ENCODE measurements at places on chromosomes 16 and 17. TPM values are rescaled to one million over a fixed set of nuclear protein-coding genes. Genes with fewer than 3 reads are reported as not detected.
A peak's percentile ranks its signal among the peaks of the same experiment; 100 is the strongest.

The CX3CL1 gene
- not detected for total RNA-seq

The TBC1D3E gene
- total RNA-seq = not detected

The C16orf86 gene
- 2.1 TPM for total RNA-seq

The SP6 gene
- not detected for total RNA-seq

GRCh38 chr17:63035271-63035670 is 69.2 kb downstream of the TANC2 start:
- no peaks in the 10 kb centered on the region for H3K27me3 ChIP-seq
- no peak overlapping the region for H3K4me3 ChIP-seq
- peaks cover 59% of the 10 kb centered on the region for H3K4me1 ChIP-seq
- peak; percentile 71 for DNase-seq
- H3K27ac ChIP-seq = peak overlapping the region; percentile 11

- DNase-seq = no peak
- no peaks in the 10 kb centered on the region for H3K27me3 ChIP-seq
- H3K4me3 ChIP-seq = no peak overlapping the region
- H3K4me1 ChIP-seq = peaks cover 44% of the 10 kb centered on the region
Measured at GRCh38 chr17:2394775-2395201, 6.1 kb downstream of the MNT start.

DNA sequence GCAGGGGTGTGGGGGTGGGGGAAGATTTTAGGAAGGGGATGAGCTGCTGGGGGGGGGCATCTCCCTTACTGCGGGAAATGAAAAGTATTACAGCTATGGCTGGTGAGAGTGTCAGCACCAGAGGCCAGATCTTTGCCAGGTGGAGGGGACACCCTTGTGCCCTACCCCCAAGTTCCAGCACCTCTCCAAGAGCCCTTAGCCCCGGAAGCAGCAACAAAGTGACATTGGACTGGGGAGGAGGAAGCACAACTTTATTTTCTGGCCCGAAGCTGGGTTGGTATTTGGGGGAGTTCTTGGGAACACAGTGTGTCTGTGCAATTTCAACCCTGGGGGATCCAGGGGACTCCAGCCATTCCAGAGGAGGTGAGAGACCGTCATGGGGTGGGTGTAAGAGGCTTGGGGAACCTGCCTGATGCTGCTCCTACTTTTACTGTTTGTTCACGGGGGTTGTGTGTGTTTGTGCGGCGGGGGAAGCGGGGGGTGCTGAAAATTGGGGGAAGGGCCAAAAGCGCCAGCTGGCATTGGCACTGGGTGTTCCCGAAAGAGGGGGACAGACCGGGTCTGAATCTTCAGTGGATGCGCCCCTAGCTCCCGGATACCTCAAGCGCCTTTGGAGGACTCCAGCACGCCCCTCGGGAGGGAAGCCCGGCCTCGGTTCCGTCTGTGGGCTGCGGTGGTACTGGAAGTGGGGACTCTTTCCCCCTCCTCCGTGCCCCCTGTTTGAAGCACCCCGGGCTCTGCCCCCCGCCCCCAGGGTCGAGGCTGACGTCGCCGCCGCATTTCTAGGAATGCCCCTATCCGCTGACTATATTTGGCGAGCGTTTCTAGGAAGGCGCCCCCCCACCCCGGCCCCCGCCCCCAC is 230.3 kb downstream of the MRTFB start:
- no peaks in the 10 kb centered on the region for H3K27me3 ChIP-seq
- H3K27ac ChIP-seq = peak overlapping the region; percentile 84
- no peaks in the 10 kb centered on the region for H3K36me3 ChIP-seq

DNA sequence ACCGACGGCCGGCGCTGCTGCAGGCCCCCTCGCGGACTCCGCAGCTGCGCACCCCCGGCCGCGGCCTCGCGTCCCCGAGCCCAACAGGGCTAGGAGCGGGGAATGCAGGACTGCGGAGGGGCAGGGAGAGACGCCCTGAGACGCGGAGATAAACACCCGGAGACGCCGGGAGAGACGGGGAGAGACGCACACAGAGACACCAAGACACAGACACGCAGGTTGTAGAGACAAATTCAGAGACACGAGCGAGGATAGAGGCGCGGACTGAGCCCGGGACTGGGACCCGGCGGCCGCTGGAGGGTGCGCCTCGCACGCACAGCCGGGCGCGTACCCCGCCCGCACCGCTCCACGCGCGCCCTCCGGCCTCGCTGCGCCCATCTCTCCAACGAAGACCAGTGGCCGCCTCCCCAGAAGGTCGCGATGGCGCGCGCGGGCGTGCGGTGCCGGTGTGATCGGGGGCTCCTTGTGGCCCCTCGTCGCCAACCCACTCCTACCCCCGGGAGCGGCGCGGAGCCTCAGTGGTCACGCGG is 902 bp downstream of the STAC2 start:
- no peak overlapping the region for H3K27ac ChIP-seq
- peaks cover 11% of the 10 kb centered on the region for H3K27me3 ChIP-seq
- H3K4me3 ChIP-seq = peak overlapping the region; percentile 58

- no peak overlapping the region for H3K27ac ChIP-seq
- no peaks in the 10 kb centered on the region for H3K27me3 ChIP-seq
- DNase-seq = no peak
- no peak overlapping the region for H3K4me3 ChIP-seq
- H3K36me3 ChIP-seq = 0 out of 2 replicates have a peak, but pooled peaks cover 4% of the 10 kb centered on the region
- no peaks in the 10 kb centered on the region for H3K4me1 ChIP-seq
Measured at GRCh38 chr16:15536843-15537242, 102.5 kb downstream of the BMERB1 start.

- no peaks in the 10 kb centered on the region for H3K4me1 ChIP-seq
- peaks cover 6% of the 10 kb centered on the region for H3K36me3 ChIP-seq
- no peak overlapping the region for H3K4me3 ChIP-seq
- DNase-seq = no peak
- H3K27me3 ChIP-seq = no peaks in the 10 kb centered on the region
Measured at GRCh38 chr16:4706871-4707270, 13.5 kb downstream of the NUDT16L1 start.

GRCh38 chr17:78748048-78748729 is 33.9 kb downstream of the CYTH1 start:
- no peaks in the 10 kb centered on the region for H3K36me3 ChIP-seq
- peaks cover 29% of the 10 kb centered on the region for H3K4me1 ChIP-seq
- peak; percentile 31 for DNase-seq
- no peaks in the 10 kb centered on the region for H3K27me3 ChIP-seq

DNA sequence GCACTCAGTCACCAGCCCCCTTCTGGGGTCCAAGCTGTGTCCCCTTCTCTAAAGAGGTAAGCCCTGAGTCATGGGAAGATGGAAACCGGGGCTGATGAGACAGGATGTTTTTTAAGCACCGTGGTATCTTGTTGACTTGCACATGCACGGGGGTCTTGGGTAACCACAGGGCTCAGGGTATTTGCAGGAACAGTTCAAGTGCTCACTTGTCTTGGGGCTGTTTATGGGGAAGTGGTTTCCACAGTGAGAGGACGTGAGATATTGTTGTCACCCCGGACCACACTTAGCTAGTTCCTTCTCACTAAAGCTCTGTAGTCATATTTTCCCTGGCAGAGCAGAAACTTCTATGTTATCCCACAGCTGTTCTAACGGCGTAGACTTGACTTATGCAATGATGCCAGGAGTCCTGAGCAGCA is 7.7 kb downstream of the CCL3L1 start:
- no peak overlapping the region for H3K27ac ChIP-seq
- H3K27me3 ChIP-seq = no peaks in the 10 kb centered on the region
- H3K4me1 ChIP-seq = peaks cover 16% of the 10 kb centered on the region
- no peak for DNase-seq
